ENCODE measurements at places on chromosomes 12 and 14.

- DNase-seq, result no peak
Measured at GRCh38 chr14:76705214-76705613, 56.1 kb upstream of the VASH1 start.

- peak; percentile 96 for DNase-seq
Measured at GRCh38 chr12:109291521-109292341, 17.4 kb downstream of the FOXN4 start.

DNA sequence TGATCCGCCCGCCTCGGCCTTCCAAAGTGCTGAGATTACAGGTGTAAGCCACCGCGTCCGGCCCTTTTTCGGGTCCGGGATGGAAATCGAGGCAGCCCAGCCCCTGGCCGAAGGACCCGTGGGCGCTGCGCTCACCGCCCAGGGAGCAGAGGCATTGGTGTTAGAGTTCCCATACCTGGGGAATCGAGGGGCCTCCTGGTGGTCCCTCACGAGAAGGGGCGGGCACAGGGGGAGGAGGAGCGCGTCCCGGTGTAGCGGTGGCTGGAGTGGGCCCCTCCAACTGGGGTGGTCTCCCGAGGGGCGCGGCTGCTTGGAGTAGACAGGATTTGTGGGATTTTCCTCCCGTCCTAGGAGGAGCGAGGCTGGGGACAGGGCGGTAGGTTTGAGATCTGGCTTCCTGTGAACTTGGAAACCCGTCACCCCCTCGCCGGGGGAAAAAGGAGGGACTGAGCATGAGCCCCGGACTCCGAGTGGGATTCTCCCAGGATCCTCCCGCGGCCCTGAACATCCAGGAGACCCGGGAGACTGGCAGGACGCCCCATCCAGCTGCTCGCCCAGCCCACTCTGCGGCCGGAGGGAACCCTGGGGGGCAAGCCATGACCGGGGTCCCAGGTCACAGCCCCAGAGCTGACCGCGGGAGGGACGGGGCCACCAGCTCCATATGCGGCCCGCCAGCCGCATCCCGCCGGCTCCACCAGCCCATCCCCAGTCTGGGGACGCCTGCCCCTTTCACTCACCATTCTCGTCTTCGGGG, 70.9 kb downstream of the ASCL4 start:
- no peak for DNase-seq

DNA sequence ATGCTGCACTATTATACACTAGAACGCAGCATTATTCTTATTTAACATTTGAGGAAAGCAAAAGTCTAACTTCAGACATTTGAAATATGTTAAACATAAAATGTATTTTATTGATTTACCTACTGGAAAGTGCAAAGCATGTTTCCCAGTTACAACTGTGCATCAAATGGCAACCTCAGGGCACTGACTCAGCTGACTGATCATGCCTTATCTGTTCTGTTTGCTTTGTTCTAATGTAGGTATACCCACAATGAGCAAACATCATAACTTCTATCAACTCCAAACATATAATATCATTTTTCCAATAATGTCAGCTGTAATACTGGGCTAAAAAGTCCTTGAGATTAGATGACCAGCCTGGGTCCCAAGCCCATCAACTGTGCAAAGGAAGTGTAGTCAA, 431.0 kb downstream of the FOXG1 start:
- no peak for DNase-seq

DNA sequence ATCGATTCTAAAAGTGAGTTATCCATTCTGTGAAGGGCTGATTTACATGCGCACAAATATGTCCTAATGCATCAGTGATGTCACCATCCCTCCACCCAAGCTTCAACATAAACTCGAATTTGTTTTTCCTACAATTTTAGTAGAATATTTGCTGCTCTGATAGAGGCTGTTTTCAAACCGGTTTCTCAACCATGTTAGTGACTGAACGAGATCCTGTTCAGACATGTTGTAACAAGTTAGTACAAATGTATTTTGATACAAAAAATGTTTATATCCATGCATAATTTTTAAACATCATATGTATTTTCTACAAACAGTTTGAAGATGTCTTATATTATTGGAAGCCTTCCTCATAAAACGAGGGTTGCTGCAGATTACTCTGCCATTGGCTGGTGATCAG, 12.7 kb upstream of the PRB2 start:
- DNase-seq, result no peak

DNA sequence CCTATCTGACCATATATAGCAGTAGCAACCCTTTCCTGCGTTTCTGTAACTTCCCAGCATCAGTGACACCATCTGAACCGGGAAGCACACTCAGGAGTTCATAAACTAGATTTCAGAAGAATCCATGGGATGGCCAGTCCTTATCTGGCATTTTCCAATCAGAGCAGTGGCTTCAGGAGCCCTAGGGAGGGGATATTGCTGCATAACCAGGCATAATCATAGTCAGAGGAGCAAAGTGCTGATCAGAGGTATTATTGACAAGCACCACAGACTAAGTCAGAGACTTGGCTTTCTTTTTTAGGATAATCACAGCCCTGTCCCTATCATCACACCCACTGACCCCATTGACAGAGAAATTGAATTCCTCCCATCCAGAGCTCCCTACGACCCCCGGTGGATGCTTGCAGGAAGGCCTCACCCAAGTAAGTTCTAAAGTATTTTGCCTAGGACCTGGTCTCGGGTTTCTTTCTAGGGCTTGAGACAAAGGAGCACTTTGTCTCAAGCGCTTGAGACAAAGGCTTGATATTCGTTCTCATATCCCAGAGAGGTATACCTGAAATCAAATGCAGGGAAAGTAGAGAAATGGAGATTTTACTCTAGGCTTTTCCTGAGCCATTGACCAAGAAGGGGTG, 55.1 kb downstream of the FOXN4 start:
- DNase-seq, result no peak

DNA sequence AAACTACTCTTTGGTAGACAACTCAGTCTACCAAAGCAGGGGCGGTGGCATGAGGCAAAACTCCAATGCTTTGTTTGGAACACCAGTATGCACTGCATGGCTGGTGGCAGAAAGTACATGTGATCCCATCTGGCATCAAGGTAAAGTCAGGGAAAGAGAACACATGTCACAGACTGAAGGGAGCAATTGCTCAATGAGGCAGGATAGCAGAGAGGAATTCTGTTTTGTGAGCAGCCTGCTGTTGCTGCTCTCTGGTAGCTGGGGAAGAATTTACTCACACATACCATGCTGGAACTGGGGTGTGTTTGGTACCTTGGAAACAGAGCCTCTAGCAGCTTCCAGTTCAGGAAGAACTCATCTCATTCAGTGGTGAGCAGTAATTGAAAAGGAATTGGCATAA, 84.8 kb downstream of the HELB start:
- DNase-seq, result no peak

DNA sequence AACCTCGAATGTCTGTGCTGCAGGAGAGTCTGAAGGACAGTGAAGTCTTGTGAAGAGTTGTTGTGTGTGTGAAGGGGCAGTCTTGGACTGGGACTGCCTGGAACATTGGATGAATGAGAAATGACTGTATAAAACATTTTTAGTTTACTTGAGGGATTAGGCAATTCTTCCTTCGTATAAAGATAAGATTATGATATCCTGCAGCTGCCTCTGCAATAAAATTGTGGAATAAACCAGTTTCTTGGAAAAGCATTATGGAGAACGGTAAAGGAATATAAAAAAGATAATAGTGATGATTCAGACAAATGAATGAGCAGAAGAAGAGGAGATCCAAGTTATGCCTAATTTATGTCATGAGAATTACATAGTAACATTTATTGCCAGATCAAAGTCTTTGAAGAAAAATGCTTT, 30.9 kb upstream of the LUM start:
- DNase-seq, result no peak

- no peak for DNase-seq
Measured at GRCh38 chr12:13442457-13442856, 245.9 kb downstream of the EMP1 start.

DNA sequence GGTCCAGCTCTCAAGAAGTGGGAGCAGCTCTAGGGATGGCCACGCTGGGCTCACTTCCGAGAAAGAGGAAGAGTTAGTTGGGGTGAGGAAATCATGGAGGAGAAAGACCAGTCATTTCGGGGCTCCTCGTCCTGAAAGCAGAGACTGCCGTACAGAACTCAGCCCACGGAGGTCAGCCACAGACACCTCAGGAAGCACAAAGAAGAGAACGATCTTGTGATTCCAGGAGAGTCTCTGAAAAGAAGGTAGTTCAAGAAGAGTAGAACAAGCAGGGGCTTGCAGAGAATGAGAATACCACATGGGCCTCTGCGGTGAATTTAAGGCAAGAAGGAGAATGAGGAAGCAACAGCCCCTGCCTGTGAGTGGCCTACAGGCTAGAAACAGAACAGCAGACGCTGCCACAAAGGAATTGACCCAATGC, 311.9 kb downstream of the CACNA1C start:
- no peak for DNase-seq

Data from NCI-H345 (cell line).